GM23338 (cell line): ENCODE measurements at places on chromosomes 16 and 17.

DNA sequence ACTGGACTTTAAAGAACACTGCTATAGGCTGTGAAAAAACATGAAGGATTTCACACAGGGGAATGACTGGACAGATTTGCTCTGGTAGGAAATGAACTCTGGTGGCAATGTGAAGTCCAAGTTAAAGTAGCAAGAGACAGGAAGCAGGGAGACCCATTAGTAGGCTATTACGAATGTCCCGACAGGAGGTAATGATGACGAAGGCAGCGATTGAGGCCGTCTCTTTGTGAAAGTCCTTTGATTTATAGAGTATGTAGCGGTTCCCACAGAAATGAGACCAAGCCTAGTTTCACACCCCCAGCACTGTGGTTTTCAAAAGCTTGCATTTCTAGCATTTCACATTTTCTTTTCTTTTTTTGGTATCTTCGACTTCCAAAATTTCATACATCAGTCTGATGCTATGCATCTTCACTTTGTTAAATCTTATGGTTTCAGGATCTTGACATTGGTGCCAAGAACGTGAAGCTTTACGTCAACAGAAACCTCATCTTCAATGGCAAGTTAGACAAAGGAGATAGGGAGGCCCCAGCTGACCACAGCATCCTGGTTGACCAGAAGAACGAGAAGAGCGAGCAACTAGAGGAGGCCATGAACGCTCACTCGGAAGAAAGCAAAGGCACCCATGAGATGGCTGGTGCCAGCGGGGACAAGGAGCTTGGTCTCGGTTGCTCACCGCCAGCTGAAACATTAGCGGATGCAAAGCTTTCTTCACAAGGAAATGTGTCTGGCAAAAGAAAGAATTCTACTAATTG lies 189.8 kb downstream of the KATNIP start:
- DNase-seq = no peak

- peak; percentile 41 for DNase-seq
Observed at GRCh38 chr17:7930841-7931631, 710 bp downstream of the TRAPPC1 start.

DNA sequence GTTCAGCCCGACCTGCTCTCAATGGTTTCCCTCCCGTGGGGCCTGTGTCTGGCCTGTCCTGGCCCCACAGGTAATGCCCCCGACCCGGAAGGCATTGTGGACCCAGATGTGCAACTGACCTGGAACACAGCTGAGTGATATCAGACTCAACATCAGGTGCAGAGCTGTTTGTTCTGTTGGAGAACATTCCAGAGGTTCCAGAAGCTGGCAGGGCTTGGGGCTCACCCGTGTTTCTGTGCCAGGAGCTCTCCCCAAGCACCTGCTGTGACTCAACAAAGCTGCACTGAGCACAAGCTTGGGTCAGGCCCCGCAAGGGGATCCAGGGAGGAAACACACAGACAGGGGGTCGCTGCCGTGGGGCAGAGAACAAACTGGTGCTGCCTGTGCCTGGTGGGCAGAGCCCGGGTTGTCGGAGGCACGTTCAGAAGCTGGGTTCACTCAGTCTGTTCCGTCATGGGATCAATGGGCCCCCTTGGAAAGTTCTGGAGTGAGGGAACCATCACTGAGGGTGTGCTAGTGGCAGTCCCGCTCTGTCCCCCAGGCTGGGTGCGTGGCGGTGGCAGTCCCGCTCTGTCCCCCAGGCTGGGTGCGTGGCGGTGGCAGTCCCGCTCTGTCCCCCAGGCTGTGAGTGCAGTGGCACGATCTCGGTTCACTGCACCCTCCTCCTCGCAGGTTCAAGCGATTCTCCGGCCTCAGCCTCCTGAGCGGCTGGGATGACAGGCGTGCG lies 22.1 kb downstream of the HS3ST6 start:
- no peak for DNase-seq

DNA sequence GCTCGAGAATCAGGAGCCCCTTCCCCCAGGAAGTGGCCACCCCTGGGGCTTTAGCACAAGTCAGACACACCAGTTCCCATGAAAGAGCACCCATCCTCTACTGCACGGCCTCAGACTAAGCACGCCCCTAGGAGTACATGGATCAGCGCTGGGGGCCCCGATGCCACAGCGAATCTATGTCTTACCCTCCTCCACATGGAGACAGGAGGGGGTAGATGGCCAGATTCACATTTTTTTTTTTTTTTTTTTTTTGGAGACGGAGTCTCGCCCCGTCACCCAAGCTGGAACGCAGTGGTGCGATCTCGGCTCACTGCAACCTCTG lies 3.2 kb upstream of the EXOSC6 start:
- DNase-seq = no peak

DNA sequence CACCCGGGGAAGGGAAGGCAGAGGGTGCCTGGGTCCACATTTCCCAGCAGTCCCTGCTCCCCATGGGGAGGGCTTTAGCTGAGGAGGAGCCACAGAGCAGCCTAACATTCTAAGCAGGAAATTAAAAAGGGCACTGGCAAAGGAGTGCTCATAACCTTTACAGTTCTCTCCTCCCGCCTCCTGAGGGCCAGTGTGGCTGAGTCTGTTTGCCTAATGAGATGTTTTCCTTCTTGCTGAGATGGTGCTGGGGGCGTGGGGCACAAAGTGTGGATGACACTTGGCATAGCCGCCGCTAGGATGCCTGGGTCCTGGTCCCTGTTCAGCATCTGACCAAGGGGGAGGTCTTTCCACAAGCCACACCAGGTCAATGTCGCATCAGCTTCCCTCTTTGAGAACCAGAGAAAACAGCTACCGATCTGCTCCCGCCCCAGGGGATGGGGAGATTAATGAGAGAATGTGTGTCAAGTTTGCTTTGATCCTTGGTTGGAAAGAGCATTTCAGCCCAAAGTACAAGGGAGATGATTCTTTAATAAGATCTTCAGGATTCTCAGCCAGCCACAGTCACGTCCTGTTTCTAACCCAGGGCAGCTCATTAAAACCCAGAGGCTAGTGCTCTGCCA lies 5.8 kb downstream of the KIF18B start:
- no peak for DNase-seq

DNA sequence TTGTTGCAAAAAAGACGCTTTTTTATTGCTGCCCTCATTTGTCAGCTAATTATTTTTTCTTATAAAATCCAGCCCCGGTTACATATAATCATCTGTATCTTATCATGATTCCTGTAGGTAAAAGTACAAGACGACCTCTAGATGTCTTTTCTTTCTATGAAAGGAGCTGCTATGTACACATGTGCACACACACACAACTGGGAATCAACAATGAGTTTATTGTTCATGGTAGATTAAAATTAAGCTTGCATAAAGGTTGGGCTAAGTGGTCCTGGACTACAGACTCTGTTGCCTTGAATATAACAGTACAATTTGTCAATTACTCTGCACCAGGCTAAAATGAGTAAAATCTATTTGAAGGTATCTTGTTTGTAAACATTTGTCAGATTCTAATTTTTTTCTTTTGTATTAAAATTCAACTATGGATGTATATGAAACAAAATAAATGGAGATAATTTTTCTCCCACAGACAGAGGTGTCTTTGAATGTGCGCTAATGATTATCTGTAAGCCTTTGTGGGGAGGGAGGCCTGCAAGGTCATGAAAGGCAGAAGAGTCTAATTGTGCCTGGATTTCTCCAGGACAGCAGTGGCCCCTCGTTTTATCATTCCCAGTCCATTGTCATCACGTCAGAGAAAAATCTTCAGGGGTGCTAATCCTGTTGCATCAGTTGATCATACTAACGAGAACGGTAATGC lies 13.4 kb downstream of the C17orf58 start:
- DNase-seq = no peak

- no peak for DNase-seq
Observed at GRCh38 chr17:68569346-68569745, 31.8 kb downstream of the FAM20A start.

GRCh38 chr17:47862621-47863440 lies 11.9 kb upstream of the SP6 start:
- no peak for DNase-seq

DNA sequence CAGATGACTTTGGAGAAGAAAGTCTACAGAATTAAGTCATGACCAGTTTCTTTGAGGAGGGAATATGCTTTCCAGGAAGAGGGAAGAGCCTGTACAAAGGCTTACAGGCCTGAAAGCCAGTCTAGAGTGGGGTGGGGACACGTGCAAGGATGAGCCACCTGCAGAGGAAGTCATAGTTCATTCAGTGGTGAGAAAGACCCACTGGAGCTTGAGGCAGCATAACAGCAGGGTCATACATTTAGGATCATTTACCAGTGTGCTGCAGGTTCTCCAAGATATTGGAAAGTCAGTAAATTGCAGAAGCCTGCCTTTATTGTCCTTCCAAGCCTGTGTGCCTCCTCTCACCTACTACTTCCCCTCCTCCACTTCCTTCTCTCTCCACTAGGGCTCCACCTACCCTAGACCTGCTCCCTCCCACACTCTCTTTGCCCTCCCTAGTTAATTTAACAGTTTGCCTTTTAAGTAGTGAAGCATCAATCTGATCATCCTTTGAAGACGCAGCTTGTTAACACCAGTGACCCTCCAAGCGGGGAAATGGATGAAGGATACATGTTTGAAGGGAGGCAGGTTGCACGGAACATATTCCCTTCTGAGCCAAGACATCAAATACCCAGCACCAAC lies 40.2 kb downstream of the CDRT15 start:
- peak; percentile 24 for DNase-seq

DNA sequence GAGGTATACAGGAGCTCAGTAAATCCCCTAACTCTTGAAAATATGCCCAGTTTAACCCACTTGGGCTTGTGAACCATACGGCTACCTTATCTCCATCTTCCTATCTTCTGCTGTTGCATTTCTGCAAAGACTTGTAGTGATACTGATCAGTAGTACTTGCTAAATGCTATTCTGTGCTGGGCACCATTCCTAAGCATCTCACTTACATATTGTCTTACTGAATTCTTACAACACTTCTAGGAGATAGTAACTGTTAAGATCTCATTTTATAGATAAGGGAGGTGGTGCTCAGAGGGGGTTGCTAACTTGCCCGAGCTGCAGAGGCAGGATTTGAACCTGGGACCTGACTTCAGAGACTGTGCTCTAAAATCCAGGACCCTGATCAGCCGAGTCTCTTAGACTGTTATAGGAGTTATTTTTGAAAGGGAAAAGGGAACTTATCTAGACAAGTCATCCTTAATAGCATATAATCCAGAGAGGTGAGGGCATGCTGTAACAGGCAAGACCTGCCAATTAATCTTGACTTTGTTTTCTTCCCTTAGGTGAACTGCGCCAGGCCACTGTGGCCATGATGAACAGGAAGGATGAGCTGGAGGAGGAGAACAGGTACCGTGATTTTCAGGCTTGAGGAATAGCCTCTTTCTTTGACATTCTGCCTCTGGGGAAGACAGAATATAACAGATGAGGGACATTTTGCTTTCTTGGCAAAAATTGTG lies 149.7 kb downstream of the SNX29 start:
- no peak for DNase-seq

DNA sequence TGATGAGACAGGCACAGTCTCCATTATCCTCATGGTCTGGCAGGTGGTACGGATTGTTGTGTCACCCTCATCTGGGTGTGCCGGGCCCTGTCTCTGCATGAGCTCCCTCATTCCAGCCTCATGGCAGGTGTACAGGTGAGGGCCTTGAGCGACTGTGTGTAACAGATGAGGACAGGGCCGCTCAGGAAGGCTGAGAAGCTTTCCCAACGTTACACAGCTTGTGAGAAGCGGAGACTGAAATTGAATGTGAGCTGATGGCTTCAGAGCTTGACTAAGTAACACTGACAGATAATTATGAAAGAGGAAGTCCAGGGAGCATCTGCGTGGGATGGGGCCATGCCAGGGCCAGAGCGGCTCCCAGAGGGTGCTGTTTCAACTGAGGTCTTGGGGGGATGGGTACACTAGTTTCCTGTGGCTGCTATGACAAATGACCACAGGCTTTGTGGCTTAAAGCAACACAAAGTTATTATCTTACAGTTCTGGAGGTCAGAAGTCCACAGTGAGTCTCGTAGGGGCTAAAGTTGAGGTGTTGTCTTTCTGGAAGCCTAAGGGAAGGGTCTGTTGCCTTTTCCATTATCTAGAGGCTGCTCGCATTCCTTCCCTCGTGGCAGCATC lies 36.7 kb downstream of the CMIP start:
- DNase-seq = no peak
